ENCODE measurements at places on chromosomes 7 and 10. TPM values are rescaled to one million over a fixed set of nuclear protein-coding genes. Genes with fewer than 3 reads are reported as not detected.

CCL24 gene
- not detected for total RNA-seq

PON1 gene
- not detected for total RNA-seq

ODAD2 gene
- not detected for total RNA-seq

GRK5 gene
- 30.6 TPM for total RNA-seq

CLRN3 gene
- total RNA-seq, result not detected

NOC3L gene
- total RNA-seq, result 18.6 TPM

ZMYND11 gene
- 30.9 TPM for total RNA-seq

HTR5A gene
- not detected for total RNA-seq

RPEL1 gene
- 0.13 TPM for total RNA-seq

DNA sequence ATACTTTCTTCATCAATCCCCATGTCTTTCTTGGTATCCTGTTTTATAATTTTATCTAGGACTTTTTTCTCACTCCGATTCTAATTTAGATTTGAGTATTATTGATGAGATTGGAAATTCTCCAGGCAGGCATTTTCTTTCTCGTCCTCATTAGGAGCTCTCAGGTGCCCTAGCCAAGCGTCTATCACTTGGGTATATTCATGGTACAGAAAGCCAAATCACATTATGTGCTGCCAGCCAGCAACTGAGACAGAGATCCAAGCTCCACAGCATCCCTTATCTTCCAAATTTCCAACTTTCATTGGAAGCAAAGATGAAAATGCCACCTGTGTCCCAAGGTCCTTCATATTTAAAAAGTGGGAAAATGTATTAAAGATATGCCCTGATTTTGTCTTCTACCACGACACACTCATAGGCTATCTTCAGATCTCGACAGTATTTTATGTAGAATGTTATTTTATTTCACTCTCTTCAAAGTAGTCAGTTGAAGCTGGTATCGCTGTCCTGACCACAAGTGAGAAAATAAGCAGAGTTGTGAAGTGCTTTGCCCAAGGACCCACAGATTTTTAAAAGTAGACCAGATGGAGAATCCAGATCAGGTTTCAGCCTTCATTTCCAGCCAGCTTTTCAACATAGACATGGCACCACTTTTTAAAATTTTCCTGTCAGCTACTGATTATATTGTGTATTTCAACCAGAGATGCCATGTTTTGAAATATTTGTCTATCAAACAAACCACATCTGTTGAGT is 773.4 kb downstream of the CNTNAP2 start:
- DNase-seq, result no peak

GRCh38 chr10:18368682-18369081 is 228.5 kb downstream of the CACNB2 start:
- no peak for DNase-seq

DNA sequence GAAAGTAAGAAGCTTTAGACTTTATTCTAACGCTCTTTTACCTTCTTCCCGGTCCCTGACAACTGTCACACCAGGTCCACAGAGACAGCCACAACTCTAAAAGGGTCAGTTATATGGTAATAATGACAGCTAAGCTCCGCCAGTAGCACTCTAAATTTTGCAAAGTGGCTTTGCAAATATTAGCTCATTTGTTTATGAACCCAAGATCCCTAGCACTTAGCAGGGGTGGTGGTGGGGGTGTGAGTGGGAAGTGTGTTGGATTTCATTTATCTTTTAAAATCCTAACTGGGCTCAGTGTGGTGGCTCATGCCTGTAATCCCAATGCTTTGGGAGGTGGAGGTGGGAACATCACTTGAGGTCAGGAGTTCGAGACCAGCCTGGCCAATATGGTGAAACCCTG is 34.8 kb upstream of the SDK1 start:
- DNase-seq, result no peak

GRCh38 chr7:8136051-8136730 is 125.8 kb downstream of the ICA1 start:
- DNase-seq, result no peak

- DNase-seq, result no peak
Observed at GRCh38 chr7:17269341-17270221, 28.9 kb upstream of the AHR start.

- DNase-seq, result no peak
Observed at GRCh38 chr7:46511442-46512215, 590.6 kb upstream of the IGFBP3 start.

- no peak for DNase-seq
Observed at GRCh38 chr7:156832195-156832877, 60.6 kb downstream of the LMBR1 start.

GRCh38 chr10:63711867-63712716 is 190.9 kb downstream of the REEP3 start:
- DNase-seq, result no peak

DNA sequence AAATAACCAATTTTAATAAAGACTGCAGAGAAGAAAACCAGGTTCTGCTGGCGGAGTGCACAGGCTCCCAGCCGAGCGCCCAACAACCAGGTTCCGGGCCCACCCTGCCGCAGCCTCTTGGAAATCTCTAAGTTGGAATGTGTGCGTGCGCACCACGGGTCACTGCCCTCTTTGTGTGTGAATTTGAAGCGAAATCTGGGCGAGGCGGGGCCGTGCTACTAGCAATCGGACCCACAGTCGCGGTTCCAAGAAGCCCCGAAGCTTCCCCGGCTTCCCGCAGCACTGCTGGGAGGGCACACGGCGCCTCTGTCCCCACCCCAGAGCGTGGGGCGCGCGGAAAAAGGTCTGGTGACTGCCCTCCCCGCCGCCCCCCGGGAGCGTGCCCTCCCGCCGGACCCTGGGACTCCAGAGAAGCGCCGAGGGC is 666 bp upstream of the MAP3K8 start:
- DNase-seq, result peak; percentile 63

- no peak for DNase-seq
Observed at GRCh38 chr10:64867501-64867962, 1346.3 kb downstream of the REEP3 start.

DNA sequence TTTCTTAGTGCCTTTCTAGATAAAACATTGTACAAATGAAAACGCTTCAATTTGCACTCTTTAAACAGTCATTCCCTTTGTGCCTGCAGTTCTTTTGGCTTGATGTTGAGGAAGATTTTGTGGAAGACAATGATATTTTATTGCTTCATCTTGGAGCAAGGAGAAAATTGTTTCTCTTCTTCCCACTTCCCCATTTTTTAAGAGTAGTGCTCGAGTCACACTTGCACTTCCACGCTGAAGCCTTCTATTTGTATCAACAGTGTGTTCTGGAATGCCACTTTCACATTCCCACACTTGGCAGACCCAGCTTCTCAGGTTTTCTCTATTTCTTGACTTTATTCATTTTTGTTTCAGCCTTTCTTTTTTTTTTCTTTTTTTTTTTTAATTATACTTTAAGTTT is 369.3 kb downstream of the PAXIP1 start:
- no peak for DNase-seq

DNA sequence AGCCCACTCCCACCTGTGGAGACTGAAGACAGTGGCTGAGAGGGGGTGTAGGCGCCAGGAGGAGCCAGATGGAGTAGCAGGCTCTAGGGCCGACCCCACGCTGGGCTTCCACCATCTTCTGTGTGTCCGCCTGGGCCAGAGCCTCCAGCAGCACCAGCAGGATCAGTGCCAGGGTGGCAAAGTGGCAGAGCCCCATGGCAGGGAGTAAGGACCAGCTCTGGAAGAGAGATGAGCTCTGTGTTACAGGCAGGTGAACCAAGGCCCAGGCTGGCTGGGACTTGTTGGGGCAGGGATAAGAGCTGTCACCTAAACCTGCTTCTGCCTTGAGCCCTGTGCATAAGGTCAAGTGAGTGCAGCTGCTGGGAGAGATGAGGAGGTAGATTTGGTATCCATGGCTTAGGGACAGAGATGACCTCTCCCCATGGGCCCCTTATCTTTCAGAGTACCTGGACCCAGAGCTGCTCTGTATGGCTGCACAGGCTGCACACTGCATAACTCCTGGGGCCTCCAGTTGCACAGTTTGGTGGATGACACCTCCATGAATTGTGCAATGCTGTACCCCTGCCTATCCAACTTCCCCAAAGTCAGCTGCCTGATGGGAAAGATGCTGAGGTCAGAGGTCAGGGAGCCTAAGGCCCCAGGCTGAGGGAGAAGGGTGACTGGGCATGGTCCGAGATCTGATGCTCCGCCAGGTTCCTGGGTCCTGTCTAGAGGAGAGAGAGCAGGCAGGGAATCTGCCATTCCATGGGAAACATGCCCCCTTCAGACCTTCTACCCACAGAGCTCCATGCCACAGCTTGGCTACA is 7.4 kb upstream of the SAMD8 start:
- no peak for DNase-seq

GRCh38 chr10:22992075-22992474 is 64.2 kb downstream of the ARMC3 start:
- DNase-seq, result no peak

DNA sequence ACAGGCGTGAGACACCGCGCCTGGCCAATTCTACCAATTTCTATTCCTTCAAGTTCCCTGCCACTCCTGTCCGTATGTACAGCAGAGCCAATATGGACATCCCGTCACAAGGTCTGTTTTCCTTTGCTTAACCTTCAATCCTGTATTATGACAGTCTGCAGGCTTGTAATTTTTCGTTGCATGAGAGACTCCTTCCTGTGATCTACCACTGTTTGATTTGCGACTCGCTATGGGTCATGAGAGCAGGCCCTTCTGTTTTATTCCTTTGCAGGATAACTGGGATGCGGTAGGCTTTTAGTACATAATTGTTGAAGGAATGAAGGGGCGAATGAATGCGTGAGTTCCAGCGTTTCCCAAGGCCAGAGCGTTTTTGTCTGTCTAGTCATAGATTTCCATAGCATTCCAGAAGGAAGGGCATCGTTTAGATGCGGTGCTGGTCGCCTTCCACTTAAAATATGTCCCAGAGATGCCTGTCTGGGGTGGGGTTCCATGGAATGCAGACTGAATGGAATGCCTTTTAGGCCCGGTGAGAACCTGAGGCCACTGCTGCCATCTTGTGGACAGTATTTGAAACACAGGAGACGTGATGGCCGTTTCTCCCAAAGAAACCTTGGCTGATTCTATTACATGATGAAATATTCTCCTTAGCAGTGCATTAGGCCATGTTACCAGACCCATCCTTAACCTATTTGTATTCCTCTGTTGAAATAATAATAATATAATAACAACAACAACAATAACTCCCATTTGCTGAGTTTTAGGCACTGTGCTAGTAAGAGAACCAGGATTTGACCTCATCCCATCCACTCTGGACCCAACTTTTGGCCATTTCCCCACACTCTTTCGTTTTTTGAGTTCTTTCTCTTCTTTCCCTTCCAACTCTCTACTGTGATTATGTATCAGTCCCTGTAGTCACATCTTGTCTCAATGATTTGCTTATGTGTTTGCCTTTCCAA is 193.2 kb downstream of the MYOF start:
- DNase-seq, result peak; percentile 50

DNA sequence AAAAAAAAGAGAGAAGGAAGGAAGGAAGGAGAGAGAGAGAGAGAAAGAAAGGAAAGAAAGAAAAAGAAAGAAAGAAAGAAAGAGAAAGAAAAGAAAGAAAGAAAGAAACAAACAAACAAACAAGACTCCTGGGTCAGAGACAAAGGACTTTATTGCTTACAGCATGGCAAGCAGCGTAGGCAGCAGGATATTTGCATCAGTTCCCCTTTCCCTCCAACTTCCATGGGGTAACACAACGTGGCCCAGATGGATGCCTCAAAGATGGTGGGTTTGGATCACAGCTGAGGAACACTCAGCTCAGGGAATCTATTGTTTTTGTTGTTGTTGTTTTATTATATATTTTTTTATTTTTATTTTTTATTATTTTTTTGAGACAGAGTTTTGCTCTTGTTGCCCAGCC is 128.5 kb upstream of the VKORC1L1 start:
- no peak for DNase-seq

GRCh38 chr10:92177546-92177945 is 113.3 kb downstream of the CPEB3 start:
- no peak for DNase-seq

GRCh38 chr7:117530390-117530789 is 50.6 kb downstream of the CFTR start:
- DNase-seq, result no peak

DNA sequence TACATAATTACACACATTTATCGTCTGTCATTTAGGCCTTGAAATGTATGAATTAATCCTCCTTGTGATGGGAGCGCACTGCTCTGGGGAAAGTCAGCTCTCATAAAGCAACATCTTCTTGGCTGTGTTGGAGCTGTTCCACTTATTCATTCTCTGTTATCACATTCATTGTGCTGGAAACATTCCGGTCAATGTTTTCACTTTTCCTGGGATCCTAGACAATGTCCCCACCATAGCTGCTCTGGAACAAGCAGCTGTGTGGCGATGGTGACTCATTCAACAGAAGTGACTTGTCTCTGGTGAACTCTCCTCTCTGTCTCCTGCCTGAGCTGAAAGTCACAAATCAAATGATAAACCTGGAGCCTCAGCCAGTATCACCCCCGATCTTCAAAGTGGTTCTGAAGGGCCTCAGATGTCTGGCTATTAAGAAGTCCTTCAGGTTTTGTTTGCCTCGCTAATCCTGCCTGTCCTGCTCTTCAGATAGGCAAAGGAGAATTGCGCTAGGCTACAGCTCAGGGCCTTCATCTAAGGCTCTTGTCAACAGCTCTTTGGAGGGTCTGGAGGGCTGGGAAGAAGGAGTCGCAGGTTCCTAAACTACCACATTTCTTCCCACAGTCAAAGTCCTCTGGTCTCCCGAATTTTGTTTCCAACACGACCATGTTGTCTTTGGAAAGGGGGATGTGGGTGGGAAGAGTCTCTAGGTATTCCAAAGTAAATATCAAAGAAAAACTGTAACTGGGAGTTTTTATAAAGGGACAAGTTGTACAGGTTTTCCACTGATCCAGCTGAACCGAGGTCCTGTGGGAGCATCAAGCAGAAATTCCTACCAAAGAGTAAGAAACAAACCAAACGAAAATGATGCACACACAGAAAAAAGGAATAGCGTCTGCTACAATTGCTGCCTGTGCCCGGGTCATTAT is 29.3 kb downstream of the KLF6 start:
- no peak for DNase-seq

- no peak for DNase-seq
Observed at GRCh38 chr10:119393019-119393418, 149.5 kb downstream of the RGS10 start.

DNA sequence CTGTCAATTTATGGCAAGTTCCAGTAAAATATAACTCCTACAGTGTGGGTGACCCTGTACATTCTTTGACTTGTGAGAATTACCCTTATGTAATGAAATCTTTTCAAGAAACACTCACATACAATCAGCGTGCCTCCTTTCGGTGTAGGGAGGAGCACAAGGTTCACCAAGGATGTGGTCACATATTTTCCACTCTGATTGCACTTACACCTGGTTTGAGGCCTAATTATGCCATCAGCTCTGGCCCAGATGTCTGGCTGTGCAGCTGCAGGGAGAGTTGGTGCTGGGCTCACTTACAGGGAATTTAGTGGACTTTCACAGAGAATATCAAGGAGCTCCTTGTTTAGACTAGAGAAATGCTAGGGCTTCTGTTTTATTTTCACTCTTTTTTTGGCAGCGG is 146.0 kb upstream of the STEAP4 start:
- no peak for DNase-seq

DNA sequence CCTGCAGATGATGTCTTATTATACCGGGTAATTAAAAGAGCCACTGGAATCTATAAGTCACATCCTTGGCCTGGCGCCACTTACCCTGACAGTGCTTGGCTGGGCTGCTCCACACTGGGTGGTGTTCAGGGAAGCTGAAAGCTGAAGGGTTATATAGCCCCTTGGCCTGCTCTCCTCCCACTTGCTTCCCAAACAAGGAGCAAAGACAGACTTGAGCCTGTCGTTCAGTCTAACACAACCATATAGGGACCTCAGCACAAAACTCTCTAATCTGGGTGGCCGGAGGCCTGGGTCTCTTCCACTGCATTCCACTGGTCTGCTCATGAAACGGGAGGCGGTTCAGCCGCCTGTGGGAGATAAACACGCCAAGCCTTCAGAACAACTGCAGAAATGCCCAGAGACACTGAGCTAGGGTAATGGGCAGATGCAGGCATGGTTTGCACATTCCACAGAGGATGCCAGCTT is at the start of gene ACTA2:
TSS of gene ACTA2 (minus strand) at position 127 of the 465 bp plus-strand sequence. CDS start 3,843 bp downstream, outside the sequence.
- no peak for DNase-seq

All from activated CD4-positive, alpha-beta memory T cell treated with anti-CD3 and anti-CD28 coated beads, Interleukin-2, amount 10 ng/mL, durations not matched to agents 7 days and 5 days (primary cell).